ENCODE measurements at places on chromosomes 2 and 18.

GRCh38 chr2:70656421-70657010 lies 102.9 kb upstream of the TGFA start:
- DNase-seq = no peak

DNA sequence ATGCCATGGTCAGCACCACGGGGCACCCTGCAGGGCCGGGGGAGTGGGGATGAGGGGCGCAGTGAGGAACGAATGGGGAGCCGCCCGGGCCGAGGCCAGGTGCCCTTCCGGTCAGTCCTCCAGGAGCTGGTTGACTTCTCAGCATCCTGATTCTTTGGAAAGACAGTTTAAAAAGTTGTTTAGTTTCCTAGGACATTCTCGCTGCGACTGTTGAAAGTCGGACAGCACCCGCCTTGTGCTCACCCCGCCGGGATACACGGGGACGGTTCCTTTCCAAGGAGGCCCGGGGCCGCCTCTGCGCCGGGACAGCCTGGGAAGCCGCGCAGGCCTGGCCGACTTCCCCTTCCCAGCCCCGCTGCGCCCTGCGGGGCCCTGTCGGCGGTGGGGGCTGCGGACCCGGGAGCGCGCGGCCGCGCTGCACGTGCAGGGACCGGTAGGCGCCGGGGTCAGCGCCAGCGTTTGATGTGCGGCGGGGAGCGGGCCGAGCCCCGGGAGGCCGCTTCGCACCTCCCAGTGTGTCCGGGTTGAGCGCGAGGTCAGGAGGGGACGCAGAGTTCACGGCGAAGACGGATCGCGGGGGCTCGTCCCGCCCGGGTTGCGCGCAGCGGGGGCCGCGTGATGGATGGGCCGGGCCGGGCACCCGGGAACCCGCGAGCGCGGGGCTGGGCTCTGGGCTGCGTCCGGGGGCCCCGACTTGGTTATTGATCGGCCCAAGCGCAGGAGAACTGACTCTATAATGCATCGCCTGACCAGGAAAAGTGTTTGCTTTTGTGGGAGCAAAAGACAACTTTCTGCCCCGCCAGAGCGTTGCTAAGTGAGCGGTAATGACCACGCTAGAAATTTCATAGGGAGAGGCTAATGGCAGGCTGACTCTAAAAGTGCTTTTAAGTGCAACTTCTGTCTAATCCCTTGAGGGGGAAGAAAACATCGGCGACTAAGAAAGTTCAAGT lies 28.0 kb upstream of the SMIM21 start:
- no peak for DNase-seq

- DNase-seq = no peak
Observed at GRCh38 chr18:13124411-13124810, 94.1 kb upstream of the LDLRAD4 start.

DNA sequence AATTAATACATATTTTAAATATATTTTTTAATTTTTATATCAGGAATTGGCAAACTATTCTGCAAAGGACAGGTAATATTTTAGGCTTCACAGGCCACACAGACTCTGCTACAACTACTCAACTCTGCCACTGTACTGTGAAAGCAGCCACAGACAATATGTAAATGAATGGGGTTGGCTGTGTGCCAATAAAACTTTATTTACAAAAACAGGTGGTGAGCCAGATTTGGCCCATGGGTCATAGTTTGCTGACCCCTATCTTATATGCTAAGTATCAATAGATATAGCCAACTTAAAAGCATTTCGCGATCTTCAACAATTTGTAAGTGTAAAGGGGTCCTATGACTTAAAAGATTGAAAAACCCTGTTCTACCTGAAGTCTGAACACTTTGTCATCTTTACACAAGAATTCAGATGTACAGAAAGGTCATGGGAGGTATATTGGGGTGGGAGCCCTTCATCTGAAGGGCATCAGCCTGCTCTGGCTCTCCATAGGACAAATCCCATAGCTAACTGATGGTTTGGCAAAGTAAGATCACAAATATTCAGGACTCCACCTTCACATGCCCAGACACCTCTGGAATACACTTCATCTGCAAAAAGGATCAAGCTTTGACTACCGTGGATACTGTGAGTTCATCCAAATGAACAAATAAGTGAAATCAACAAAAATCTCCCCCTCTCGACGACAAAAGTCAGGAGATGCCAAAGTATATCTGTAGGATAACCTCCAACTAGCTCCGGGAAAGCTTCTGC lies 65.9 kb downstream of the C1D start:
- DNase-seq = no peak

DNA sequence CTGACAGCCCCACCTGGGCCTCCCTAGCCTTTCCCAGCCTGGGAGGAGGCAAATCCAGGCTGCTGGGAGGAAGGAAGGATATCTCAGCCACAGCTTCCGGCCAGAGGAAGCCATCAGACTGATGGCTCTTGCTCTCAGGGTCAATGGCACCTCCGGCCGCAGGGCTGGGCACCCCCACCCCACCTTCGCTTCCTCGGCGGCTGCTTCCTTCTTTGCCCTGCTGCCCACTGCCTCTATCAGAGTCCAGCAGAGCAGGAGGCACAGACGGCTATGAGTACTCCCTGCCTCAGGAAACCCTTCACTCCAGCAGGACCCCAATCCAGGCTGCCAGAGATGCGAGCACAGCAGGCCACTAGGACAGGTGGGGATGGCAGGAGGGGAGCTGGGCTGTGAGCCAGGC lies 3.3 kb downstream of the SEMA4C start:
- DNase-seq = no peak

DNA sequence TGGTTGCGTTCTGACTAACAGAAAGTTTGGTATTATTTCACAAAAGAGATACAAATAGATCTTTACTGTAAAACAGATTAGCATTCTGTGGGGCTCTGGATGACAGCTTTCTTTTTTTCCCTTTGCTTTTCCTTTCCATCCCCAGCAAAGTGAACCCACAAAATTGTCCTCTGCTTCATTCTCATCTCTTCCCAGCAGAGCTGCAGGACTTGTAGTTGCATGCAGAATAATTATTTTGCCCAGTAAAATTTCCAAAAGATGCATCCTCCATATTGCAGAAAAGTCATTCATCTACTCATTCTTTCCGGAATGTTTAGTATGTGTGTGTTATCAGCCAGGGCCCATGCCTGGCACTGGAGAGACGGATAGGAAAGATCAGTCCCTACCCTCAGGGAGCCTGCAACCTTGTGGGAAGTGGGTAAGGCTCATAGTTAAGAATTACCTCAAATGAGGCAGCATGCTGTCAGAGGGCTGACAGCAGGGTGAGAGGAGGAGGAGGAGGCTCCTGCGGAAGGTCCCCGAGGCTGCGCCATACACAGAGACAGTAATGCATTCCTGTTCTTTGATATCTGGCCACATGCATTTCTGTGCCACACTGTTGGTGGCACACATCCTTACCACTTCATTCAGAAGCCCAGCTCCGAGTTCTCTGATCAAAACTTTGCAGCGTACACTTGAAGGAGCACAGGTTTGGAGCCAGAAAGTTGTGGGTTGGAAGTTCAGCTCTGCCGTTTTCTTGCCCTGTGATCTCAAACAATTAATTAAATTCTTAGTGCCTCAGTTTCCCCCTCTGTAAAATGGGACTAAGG lies 225.4 kb downstream of the MYCN start:
- no peak for DNase-seq

- DNase-seq = no peak
Observed at GRCh38 chr18:48929212-48929612, 21.6 kb downstream of the SMAD7 start.

- no peak for DNase-seq
Observed at GRCh38 chr2:116718451-116718850, 1096.0 kb upstream of the DDX18 start.

DNA sequence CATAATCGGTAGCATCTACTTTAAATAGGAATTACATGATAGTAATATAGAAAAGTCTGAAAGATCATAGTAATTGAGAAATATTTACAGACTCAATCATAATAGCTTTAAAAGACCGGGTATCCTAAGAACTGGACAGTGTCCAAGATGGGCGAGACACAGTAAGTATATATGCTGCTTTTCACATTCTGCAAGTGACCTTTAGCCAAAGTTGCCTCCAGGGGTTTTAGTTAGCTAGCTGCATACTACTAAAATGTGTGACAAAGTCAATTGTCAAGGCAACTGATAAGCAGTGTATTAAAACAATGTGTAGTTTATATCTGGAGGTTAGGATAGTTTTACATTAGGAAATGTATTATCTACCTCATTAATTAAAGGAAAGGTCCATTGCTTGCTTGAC lies 24.6 kb downstream of the CD302 start:
- DNase-seq = no peak

GRCh38 chr2:226295123-226295522 lies 504.5 kb downstream of the IRS1 start:
- DNase-seq = no peak

DNA sequence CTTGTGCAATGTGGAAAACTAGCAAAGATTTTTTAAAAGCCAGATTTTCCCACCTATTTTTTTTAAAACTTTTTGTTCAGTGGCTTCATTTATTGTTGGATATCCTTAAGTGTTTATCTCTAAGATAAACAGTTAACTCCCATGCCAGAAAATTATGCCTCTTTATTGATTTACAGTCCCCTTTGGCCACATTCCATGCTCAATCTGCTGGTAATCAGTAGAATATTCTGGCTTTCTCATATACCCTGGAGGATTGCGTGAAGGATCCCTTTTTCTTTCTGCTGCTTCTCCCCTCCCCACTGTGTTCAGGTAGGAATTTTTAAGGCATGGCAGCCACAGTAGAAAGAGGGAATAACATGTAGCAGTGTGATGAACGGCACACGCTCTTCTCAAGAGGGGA lies 2.6 kb downstream of the GRHL1 start:
- no peak for DNase-seq

GRCh38 chr2:38301340-38301968 lies 75.6 kb downstream of the ATL2 start:
- DNase-seq = no peak

GRCh38 chr2:77443076-77443475 lies 79.1 kb downstream of the LRRTM4 start:
- no peak for DNase-seq

GRCh38 chr2:39642051-39642718 lies 23.5 kb upstream of the TMEM178A start:
- DNase-seq = no peak

GRCh38 chr2:64727013-64727767 lies 73.5 kb upstream of the SERTAD2 start:
- DNase-seq = no peak

GRCh38 chr2:216404010-216404618 lies 8.2 kb upstream of the SMARCAL1 start:
- no peak for DNase-seq

DNA sequence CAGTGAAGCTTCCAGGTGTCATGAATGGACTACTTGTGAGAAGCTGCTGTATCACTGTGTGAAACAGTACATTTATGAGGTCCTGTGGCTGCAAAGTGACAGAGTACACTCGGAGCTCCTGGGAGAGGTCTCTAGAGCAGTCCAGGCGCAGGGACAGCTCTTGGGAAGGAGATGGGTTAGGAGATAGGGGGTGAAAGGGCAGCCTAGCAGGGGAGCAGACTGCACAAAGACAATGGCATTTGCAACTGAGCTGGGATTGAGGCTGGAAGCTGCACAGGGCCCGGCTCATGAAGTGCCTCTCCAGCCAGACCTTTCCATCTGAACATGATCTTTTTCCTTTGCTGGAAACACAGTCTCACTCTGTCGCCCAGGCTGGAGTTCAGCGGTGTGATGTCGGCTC lies 83.6 kb downstream of the RHOB start:
- no peak for DNase-seq

GRCh38 chr2:202221873-202222272 lies 16.5 kb downstream of the SUMO1 start:
- DNase-seq = no peak

DNA sequence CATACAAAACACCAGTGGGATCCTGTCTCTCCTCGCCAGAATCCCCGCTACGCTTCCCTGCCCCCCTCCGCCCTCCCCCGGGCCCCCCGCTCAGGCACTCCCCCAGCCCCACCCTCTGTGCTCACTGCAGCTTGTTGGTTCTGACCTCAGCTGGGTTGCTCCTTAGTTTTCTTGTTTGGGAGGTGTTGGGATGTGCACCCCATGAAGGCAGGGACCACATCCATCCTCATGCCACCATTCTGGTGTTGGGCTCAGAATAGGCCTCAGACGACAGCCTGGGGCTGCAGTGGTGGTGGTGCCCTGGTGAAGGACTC lies 4.6 kb downstream of the SNED1 start:
- DNase-seq = no peak

DNA sequence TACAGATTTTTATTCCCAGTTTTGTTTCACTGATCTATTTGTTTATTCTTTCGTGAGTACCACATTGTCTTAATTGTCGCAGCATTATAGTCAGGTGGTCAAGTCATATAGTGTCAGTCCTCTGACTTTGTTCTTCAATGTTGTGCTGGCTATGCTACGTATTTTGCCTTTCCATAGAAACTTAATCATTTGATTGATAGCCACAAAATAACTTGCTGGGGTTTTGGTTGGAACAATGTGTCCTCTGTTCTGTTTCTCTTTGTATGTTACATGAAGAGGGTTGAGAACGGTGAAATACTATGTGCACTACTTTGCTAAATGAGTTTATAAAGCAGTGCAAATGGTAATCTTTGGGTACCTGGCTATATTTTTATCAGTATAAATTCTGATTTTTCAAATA lies 64.9 kb upstream of the TTC27 start:
- no peak for DNase-seq

GRCh38 chr2:201730651-201731285 lies 32.3 kb upstream of the MPP4 start:
- DNase-seq = no peak

- no peak for DNase-seq
Observed at GRCh38 chr2:150567771-150568301, 80.4 kb upstream of the RND3 start.

GRCh38 chr2:224847961-224848850 lies 132.0 kb upstream of the CCDC195 start:
- DNase-seq = no peak

DNA sequence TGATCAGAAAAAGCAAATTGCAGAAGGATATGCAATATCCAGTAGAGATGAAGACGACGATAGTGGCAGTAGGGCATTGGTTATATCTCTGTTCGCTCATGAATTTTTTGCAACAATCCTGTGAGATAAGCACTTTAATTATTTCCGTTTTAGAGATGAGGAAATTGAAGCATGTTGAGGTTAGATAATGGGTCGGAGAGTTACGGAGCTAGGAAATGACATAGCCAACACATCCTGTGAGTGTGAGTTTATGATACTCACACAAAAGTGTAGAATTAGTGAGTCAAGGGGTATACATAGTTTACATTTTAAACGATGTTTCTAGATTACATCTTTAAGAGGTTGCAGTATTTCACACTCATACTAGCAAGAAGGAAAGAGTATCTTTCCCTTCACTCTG lies 123.1 kb upstream of the ARL4C start:
- DNase-seq = no peak

DNA sequence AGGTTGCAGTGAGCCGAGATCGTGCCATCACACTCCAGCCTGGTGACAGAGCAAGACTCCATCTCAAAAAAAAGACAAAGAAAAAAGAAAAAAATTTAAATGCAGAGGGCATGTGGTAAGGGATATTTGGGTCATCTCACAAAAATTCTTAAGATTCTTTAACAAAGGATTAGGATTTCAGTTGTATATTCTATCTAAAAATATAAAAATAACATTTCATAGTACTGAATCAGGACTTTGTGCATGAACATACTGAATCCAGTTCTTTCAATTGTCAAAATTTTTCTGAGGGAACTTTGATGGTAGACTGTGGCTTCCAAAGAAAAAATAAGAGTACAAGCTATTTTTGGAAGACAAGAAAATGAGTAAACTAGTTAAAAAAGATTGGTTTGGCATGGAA lies 6.5 kb upstream of the PPP3R1 start:
- no peak for DNase-seq
